ENCODE measurements at places on chromosomes 7 and 10.
A peak's percentile ranks its signal among the peaks of the same experiment; 100 is the strongest.

DNA sequence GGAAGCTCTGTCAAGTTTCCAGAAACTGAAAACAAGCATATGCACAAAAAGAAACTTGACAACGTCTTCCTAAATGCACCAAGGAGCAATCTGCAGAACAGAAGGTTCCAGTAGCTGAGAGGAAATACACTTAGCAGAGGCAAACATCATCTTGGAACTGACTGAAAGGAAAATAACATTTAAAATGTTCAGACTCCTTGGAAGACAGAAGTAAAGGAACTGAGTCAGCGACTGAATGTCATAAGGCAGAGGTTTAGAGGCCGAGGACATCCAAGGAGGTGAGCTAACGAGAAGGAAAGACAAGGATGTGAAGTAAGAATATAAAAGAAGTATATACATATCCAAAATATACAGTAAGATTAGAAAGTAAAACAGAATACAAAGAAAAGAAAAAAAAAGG lies 24.1 kb downstream of the SEMA3D start:
- DNase-seq, result no peak

GRCh38 chr10:33129141-33129995 lies 171.3 kb upstream of the ITGB1 start:
- DNase-seq, result no peak

DNA sequence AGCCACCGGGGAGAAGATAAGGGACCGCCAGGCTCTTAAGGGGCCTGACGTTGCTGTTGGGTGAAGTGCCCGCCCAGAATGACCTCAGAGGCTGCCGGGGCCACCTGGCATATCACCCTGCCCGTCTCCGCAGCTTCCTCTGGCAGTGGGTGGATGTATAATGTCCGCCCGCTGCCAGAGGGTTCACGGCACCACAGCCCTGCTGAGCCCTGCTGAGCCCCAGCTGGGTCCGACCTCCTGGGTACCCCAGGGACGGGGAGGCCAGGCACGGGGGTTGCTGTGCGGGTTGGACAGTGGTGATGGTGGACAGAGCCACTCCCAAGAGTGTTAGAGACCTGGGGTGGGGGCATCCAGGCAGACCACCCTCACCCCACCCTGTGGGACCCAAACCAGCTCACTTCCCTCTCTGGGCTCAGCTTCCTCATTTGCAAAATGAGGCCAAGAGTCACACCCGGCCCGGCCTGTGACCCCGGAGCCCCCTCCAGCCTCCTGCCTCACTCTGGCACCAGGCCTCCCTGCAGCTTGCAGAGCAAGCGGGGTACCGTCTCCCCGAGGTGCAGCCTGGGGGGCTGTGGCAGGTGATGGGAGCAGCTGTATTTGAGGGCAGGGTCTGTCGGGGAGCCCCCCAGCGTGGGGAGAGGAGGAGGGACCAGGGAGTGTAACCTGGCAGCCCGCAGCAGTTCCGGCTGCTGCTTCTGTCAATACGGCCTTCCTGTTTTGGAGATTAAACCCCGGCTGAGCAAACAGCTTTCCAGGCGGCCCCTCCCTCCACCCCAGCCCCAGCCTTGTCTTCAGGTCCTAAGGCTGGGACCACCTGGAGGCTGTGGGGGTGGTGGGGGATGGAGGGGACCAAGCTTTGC lies 8.4 kb upstream of the LFNG start:
- DNase-seq, result no peak

DNA sequence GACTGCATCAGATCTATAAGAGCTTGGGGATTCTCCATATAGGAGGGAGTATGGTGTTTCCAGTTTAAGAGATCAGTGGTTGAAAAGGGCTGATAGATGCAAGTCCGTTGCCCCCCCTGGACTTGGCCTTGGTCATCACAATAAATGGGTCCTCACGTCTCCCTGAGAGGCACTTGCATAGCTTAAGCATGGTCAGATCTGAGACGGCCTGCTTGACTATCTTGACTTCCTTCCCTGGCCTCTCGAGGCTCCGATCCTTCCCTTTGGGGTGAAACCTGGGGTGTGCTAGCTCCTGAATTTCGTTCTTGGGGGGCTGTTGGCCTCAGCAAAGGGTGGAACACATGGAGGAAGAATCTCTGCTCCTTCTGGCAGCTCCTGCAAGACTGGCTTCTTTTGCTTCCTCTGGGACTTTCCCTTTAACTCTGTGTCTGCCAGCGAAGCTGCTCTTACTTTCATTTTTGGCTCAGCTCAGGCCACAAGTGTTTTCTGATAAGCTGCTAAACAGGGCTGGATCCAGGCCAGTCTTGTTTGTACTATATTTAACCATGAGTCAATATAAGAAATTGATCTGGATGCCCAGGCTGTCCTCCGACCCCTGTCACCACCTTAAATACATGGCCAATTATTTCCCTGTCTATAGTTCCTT lies 11.2 kb upstream of the ZNF485 start:
- no peak for DNase-seq

DNA sequence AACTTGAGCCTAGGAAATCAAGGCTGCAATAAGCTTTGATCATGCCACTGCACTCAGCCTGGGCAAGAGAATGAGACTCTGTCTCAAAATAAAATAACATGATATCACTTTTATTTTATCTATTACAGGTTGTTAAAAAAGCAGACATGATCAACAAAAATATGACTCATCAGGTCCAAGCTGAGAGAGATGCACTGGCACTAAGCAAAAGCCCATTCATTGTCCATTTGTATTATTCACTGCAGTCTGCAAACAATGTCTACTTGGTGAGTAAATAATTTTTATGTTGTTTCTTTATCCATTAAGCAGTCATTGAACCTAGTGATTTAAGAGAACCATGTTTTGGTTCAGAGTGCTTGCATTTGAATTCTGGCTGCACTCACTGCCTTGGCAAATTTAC lies 3.3 kb downstream of the MASTL start:
- DNase-seq, result no peak

- DNase-seq, result no peak
Observed at GRCh38 chr7:11161499-11161898, 187.8 kb downstream of the PHF14 start.

DNA sequence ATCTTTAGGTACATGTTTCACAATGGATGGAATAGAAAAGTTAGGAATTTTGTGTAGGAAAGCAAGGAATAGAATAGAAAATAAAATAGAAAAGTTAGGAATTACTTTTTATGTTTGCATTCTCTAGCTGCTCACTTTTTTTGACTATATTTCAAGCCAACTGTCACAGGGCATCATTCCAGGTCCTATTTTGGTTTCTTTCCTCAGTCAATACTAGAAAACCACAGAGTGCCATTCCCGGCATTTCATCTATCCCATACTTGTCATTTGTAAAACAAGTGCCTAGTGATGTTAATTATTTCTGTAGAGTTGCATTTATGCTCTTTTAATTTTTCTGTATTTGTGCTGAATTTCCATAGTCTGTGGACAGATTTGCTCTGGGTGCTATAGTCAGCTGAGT lies 66.2 kb downstream of the SDK1 start:
- DNase-seq, result no peak

DNA sequence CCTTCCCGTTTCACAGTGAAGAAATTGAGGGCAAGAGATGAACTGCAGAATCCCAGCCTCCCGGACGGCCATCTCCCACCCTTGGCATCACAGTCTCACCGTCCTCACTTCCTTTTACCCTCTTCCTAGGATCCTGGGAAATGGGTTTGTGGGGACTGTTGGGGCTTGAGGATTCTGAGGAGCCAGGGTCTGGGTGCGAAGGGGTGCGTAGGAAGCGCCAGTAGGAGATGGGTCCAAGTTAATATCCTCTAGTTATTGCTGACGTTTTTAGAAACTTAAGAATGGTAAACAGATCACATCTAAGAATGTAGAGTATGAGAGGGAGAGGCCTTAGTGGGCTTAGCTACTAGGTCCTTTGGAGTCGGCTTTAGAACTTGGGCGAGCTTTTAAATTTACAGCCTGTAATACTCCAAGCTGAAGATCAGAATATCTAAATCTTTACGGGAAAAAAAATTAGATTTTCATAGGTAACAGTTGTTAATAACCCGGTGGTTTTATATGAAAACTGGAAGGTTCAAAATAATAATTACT lies 696 bp downstream of the MALSU1 start:
- no peak for DNase-seq

DNA sequence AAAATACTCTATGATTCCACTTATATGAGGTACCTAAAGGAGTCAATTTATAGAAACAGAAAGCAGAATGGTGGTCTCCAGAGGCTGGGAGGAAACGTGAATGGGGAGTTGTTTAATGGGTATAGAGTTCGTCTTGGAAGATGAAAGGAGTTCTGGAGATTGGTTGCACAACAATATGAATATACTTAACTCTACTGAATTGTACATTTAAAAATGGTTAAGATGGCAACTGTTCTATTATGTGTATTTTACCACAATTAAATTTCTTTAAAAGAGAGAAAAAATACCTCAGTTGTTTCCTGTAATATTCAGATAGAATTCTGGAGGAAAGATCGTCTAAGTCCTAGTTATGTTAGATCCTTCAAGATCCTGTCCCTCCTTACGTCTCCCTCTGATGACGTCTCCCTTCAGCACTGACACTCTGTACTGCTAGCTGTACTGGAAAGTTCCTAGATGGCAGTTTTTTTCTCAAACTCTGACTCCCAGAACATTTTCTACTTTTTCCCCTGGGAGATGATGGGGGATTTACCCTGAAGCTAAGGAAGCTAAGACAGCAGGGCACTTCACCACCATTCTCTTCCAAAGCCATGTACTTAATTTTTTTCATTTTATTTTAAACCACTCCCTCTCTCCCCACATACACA lies 53.2 kb upstream of the CAV2 start:
- no peak for DNase-seq

DNA sequence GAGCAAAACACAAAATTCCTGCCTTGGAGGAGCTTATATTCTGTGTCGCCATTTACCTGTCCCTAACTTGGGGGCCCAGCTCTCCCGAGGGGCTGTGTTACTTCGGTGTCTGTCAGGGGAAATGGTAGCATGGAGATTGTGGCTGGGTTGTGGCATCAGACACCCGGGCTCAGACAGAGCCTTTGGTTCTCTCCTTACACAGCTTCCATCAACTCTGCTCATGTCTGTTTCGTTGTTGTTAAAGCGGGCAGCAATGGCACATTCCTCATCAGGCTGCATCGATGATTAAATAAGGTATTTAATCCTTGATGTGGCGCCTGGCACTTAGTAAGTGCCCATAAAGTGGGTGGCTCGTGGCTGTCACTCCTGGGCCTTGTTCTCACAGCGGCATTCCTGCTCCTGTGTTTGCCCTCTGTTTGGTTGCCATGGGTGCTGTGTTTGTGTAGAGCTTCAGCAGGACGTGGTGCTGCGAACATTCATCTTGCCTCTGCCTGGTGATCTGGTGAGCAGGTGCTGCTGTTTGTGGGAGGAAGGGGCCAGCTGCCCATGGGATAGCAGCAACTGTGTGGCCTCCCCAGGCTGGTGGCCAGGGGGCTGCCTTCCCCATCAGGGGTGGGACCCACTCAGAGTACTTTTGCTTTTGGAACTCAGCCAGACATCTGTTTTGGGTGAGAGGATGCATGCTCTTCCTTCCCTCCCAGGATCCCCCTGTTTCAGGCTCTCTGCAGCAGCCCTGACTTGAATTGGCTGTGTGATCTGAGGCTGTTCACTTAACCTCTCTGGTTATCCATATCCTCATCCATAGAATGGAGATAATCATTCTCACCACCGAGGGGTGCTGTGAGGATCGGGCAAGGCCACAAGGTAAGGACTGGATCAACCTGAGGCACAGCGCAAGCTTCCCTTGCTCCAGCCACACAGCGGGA lies 207.2 kb upstream of the SVIL start:
- no peak for DNase-seq

GRCh38 chr10:22702348-22702747 lies 12.0 kb downstream of the PIP4K2A start:
- peak; percentile 90 for DNase-seq

All from hematopoietic multipotent progenitor cell treated with erythropoietin and hydrocortisone succinate and interleukin-3 and kit ligand, for 17 days (in vitro differentiated cells).